Fibroblast of skin of right biceps (primary cell): ENCODE measurements at places on chromosomes 1 and 21.
A peak's percentile ranks its signal among the peaks of the same experiment; 100 is the strongest.

GRCh38 chr1:89457046-89457445 is 67.6 kb upstream of the LRRC8B start:
- DNase-seq, result no peak

DNA sequence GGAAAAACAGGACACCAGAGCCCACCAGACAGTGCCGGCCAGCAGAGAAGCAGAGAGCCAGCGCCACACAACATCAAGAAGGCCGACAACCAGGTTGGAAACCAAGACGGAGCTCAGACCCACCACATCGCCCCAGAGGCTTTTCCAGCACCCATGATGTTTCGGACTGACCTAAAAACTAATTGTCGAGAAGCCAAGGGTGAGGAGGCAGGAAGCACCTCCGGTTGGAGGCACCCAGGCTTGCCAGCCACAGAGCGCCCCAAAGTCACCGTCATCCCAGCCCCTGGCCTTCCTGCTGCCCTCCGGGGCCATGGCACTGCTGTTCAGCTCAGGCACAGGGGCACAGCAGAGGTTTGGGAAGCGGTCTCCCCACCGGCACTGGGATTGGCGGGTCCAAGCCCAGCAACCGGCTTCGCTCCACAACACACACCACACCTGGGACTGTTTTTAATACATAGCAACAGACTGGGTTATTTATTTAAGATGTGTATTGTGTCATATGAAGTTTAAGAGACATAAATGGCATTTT is 67.2 kb downstream of the SLC37A1 start:
- no peak for DNase-seq

DNA sequence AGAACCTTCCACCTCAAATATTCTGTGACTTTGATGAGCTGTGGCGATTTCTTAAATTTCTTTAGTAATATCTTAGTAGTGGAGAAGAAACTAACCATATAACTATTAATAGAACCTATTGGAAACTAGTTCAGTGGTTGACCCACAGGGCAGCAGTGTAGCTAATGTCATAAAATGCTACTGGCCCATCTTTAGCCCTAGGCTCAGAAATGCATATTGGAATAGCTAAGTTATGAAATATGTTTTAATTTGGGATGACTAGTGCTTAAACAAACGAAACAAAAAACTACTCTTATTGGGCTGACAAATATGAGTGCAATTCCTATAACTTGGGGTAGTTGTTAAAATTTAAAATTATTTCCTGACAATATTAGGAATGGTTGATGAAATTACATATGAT is 20.2 kb downstream of the MACO1 start:
- DNase-seq, result no peak

DNA sequence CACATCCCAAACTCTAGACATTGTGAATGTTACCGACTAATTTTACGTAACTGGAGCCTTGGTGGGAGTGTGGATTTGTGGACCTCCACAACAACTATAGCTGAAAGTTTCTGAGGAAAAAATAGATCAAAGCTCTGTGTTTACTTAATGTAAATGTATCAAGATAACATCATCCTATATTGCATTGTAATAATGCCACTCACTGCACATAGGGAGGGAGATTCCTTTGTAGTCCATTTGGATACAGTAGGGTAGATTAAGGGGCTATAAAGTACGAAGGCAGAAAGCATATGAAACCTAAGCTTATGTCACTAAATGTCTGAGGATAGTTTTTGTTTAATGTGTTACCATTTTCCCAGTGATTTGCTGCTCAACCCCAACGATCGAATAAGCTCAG is 273.4 kb downstream of the TM2D1 start:
- no peak for DNase-seq

GRCh38 chr1:19670787-19671186 is 6.1 kb downstream of the HTR6 start:
- DNase-seq, result no peak

GRCh38 chr1:243394066-243394465 is 138.2 kb downstream of the SDCCAG8 start:
- DNase-seq, result no peak

GRCh38 chr1:48251821-48252220 is 29.3 kb downstream of the SLC5A9 start:
- DNase-seq, result no peak

DNA sequence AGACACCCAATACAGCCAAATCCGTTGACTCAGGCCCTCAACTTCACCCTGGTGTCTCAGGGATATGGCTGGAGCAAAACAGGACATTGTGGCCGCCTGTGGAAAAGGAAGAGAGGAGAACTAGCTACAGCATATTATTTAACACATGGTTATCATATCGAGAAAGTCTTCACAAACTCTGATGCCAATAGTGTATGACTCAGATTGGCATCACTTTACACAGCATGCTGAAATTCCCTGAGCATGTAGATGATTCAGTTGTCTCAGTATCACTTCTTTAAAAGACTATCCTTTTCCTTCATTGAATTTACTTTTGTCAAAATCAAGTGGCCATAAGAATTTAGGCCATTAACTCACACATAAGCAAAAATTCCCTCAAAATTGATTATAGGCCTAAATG is 20.1 kb downstream of the HSD3B2 start:
- no peak for DNase-seq

- DNase-seq, result no peak
Measured at GRCh38 chr1:24325587-24326449, 6.7 kb downstream of the GRHL3 start.

GRCh38 chr1:94309216-94309615 is 71.8 kb upstream of the ARHGAP29 start:
- no peak for DNase-seq

DNA sequence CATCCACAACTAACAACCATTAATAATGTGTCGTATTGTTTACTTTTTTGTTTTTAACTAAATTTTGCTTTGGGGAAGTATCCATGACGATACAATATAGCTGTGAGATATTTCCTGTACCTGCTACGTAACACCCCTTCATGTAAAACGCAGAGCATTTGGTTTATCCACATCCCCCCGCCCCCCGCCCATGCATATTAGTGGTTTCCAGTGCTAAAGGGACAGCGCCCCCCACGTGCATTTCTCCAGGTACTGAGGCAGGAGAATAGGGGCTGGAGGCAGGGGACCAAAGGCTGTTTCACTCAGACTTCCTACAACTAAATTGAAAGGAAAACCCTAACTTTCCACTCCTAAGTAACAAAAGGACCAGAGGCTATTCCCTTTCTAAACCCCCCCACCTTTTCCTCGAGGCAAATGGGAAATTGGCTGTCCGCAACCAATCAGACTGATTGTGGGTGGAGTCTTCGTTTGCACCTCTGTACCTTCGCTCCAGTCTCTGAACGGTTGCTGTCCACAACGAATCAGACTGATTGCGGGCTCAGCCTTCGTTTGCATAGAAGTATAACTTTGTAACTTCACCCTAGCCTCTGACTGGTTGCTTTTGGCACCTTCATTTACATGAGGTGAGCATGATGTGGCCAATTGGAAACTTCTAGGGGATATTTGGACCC is 12.2 kb upstream of the RIPK4 start:
- DNase-seq, result no peak

GRCh38 chr1:192235127-192235526 is 76.9 kb downstream of the RGS18 start:
- DNase-seq, result peak; percentile 38

DNA sequence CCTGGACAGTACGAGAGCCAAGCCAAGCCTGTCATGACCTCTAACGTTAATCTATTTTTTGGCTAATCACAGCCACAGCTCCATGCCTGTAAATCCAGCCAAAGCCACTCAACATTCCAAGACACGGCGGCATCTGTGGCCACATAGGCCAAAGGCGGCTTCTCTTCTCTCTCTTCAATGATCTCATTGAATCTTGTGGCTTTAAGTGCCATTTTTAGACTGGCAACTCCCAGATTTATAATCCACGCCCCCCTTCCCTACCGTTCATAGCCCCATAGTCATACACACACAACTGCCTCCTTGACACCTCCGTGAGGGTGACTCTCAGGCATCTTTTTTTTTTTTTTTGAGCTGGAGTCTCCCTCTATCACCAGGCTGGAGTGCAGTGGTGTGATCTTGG is 5.7 kb upstream of the SELENON start:
- no peak for DNase-seq

DNA sequence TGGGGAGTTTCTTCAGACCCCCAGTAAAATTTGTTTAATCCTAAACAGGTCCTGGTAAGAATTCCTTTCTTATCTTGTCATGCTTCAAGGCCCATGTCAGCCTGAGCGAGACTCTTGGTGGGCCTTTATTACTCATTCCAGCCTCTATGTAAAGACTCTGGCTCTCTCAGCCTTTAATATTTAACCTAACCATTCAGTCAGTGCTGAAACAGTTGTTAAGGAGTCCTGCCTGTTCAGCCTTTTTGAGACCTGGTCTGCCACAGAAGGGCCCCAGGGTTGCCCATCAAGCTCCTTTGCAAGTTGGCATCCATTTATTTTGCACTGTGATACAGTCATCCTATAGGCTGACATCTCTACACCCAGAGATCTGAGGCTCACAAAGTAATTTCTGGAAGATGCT is 107.7 kb upstream of the VANGL1 start:
- DNase-seq, result no peak

GRCh38 chr1:74344387-74344786 is 109.2 kb downstream of the TNNI3K start:
- DNase-seq, result no peak

GRCh38 chr1:235113183-235113917 is 15.3 kb downstream of the TOMM20 start:
- no peak for DNase-seq

DNA sequence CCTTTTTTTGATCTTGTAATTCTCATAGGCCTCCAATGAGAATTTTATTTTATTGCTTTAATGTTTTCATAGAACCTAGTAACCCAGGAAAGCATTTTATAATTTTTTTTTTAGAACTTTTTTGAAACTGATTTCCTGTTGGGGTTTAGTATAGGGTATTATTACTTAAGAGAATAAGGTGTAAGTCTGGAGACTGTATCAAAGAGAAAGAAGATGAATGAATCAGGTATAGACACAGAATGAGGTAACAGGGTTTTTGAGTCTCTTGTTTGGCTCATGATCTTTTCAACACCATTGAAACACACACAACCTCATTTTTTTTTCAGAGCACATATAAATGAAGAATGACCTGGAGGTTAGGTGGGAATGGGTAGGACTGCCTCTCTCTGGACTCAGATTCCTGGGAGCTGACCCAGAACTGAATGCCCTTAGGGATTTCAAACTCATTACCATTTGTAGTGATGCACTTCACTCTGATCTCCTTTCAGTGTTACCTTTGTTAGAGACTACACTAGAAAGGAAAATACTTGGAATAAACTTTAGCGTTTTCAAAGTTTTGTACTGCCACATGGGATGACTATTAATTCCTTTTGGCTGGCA is 51.0 kb downstream of the EPB41 start:
- no peak for DNase-seq

DNA sequence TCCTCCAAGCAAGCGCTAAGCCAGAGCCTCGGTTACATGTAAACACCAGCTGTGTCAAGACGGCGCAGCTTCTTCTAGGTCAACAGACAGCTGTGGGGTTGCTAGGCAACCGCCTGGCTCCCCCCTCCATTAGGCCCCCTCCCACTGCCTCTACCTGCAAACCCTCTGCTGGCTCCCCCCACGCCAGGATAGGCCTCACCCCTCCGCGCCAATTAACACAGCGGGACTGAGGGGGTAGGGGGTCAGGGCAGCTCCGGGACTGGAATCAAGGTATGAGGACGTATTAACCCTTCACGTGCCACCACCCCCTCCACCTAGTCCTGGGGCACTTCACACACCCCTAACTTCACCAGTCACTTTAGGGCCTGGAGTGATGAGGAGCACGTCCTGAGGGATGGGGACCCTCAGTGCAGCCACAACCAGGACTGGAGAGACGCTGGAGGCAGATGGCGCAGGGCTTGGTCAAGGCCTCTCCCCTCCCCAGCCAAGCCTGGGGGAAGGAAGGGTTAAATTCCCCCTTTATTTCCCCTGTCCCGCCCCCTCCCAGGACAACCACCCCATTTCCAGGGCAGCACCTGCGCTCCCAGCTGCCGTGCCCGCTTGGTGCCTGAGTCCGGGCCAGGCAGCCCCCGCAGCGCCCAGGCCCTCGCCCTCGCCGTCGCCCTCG is 37.4 kb upstream of the WASF2 start:
- DNase-seq, result peak; percentile 43

DNA sequence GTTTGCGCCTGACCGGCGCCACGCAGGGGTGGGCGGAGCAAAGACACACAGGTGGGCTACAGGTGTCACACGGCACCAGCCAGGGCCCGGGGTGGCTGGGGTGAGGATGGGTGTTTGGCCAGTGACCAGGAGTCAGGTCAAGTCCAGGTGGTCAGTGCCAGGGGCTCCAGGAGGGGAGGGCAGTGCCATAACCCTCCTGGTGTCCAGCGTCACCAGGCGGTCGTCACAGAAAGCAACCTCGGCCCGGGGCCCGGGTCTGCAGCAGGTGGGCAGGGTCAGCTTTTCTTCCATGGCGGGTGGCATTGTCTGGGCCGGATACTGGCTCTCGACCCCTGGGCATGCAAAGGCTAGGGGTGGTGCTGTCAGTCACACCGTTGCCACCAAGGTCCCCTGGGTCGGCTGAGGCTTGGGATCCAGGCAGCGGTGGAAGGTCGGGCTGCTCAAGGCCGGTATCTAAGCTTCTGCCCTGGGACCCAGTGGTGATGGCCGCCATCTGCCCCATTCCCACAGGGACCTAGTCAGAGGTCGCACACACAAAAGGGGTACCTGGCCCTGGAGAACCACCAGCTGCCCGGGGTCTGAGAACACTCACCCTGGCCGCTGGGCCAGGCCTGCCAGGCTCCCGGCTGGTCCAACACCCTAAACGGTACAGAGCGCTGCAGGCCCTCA is 1.8 kb downstream of the FNDC10 start:
- no peak for DNase-seq

DNA sequence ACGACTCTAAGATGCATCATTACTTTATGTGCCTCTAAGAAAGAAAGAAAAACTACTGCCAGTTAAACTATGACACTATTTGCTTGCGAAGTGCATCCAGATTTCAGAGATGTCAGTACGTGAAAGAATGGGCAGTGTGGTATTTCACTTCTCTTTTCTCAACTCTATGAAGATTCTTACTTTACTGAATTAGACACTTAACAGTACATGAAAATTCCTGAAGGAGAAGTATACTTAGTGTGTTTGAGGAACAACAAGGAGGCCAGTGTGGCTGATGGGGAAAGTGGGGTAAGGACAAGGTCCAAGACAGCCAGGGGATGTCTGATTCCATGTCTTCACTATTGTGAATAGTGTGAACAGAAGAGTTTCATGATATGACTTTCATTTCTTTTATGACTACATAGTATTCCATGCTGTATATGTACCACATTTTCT is 53.9 kb upstream of the HSD17B7 start:
- DNase-seq, result no peak

DNA sequence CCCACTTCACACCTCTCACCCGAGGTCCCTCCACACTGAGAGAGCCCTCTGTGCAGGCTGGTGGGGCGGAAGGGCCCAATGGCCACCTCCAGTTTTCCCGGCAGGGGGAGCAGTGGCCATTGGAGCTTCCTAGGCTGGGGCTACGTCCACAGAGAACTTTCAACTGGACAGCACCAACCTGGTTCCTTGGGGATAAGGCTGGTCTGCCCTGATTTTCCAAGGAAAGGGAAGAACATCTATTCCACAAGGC is 20.3 kb upstream of the LAPTM5 start:
- no peak for DNase-seq
